ENCODE measurements at places on chromosomes 3 and 15. TPM values are rescaled to one million over a fixed set of nuclear protein-coding genes. Genes with fewer than 3 reads are reported as not detected.

- DNase-seq, result no peak
These were observed 176.6 kb downstream of the USP13 start for GRCh38 chr3:179829401-179829800.

DNA sequence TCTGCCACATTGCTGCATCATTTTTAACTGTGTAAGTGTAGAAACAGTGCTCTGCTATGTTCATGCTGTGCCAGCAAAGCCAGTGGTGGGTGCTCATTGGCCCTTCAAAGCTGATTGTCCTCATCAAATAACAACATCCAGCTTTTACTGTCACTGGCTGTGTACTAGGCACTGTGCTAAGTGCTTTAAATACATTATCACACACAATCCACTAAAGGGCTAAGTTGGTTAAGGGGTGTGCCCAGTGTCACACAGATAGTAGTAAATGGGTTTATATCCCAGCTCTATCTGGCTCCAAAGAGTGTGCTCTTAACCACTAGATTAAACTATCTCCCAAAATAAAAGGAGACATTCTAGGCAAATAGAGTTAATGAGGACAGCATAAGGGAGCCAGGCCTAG is 7.7 kb downstream of the TUBGCP4 start:
- DNase-seq, result no peak

Gene GOLGB1
- 17.3 TPM for total RNA-seq

Gene NPAP1
- not detected for total RNA-seq

GRCh38 chr3:71247221-71247957 is 336.1 kb downstream of the FOXP1 start:
- no peak for DNase-seq

Data from CD8-positive, alpha-beta memory T cell (primary cell).